ENCODE measurements at places on chromosomes 5 and 9.

- no peak for DNase-seq
Measured at GRCh38 chr9:113770396-113770795, 105.7 kb upstream of the ZNF618 start.

- no peak for DNase-seq
Measured at GRCh38 chr9:123642291-123643278, 286.6 kb downstream of the CRB2 start.

DNA sequence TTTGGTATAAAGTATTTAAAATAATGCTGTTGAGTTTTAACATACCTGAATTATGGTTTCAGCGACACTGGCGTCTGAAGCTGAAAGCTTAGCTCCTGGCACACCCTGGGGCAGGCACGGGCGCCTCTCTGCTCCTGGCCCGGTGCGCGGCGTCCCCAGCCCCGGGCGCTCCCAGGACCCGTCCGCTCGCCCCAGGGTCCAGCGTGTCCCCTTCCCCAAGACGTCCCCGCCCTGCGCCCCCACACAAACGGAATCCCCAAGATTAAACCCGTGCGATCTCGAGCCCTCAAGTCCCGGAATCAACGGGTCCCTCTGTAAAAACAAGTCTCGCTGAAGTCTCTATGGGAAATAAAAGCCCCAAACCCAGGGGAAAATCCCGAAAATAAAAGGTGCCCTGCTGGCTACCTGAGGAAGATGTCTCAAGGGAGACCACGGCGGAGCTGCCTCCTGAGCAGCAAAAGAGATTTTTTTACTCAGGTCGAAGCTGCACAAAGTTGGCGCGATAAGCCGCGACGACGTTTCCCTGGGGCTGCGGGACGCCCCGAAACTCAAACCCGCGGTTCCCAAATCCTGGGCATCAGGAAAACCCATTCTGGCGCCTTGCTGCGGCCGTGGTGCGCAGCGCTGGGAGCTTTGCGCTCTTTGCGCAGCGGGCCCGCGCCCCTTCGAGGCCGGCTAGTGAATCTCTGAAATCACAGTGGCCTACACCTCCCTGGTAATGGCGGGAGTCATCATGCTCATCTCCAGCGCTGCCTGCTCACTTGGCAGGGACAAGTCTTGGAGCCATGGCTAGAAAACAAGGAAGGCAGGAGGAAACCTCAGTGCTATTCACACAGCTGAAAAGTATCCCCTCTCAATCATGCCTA, 6.3 kb upstream of the IFNA8 start:
- no peak for DNase-seq

DNA sequence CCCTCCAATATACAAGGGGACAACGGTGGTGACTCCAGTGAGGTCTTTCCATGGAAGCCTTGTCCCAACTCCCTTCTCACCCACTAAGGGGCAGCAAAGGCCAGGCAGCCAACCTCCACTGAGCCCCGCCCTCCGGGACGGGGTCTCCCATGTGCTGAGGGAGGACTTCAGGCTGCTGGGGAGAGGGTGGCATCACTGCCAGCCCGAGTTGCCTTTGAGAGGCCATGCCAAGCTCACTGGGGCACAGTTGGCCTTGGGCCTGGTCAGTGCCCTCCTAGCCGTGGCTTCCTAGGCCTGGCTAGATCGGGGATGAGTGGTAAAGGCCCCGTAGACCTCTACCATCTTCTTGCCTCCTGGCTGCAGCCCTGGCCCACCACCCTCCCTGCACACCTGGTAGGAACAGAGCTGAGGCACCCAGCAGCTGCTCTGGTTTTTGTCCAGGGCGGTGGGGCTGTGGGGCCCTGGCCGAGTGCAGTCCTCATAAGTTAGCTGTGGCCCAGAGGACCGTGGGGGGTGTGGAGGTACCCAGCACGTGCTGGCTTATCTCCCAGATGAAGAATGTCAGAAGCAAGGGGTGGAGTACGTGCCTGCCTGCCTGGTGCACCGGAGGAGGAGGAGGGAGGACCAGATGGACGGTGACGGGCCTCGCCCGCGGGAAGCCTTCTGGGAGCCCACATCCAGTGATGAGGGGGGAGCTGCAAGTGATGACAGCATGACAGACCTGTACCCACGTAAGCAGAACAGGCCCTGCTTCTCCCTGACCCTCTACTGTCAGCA, 3.2 kb downstream of the SURF2 start:
- DNase-seq = no peak

GRCh38 chr5:52150501-52150900, 637.2 kb upstream of the ITGA1 start:
- DNase-seq = no peak

DNA sequence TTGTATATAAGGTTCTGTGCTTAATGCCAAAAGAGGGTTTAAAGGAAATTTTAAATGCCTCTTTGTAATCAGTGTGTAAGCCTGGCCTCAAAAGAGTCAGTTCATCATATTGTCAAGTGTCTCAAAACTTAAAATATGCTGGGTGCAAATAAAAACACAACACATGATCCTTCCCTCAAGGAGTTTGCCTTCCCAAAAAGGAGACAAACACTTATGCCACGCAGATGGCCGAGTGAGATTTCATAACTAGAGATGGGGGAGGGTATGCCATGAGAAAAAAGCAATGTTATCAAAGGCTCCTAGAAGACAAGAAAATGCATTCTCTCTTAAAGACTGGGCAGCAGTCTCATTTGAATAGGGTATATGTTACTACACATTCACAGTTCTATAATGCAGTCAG, 55.2 kb downstream of the FBXO38 start:
- DNase-seq = no peak

DNA sequence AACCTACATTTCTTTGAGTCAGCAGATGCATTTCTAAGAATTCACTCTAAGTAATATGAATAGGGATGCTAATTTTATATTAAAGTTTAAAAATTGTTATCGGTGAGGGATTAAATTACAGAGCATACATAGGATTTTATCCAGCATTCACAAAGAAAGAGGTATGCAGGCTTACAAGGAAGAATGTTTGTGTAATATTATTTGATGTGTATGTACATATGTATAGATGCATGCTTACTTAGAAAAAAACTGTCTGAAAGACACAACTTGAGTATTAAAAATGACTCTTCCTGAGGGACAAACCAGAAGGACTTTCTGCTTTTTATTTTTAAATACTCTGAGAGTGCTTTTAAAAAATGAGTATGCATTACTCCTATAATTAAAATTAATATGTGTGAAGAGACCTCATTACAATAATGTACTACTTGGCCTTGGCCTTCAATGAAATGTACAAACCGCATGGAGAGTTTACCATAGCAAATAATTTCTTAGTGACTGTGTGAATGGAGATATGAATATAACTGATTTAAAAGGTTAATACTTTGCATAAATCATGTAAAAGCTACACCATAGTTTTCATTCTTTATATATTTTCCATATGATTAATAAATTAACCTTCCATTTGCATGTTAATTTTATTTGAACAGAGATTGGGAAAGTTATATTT, 77.0 kb downstream of the GDA start:
- no peak for DNase-seq

DNA sequence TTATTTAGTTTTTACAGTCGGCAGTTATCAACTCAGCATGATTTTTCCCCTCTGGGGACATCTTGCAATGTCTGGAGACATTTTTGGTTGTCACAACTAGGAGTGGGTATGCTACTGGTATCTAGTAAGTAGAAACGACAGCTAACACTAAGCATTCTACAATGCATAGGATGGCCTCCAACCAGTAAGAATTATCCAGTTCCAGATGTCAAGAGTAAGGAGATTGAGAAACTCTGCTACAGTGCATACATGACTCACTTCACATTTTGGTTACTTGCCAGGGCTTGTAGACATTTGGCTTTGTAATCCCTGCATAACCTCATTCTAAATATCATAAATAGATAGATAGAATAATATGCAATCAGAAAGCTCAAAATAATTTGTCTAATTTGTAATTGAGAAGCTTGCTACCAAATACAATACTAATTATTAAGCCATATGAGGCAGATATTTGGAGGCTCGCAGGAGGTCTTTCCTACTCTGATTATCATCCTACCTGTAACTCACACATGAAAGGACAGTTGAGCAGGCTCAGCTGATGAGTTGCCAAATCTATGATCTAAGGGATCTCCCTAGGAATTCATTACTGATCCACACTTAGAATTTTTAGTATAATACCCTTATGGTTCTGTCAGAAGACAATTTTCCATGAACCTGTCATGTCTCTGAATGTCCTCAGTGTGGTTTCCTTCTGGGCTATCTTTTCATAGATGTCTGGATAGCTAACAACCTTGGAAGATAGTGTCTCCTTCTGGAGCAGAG, 346.9 kb upstream of the TLE4 start:
- no peak for DNase-seq

DNA sequence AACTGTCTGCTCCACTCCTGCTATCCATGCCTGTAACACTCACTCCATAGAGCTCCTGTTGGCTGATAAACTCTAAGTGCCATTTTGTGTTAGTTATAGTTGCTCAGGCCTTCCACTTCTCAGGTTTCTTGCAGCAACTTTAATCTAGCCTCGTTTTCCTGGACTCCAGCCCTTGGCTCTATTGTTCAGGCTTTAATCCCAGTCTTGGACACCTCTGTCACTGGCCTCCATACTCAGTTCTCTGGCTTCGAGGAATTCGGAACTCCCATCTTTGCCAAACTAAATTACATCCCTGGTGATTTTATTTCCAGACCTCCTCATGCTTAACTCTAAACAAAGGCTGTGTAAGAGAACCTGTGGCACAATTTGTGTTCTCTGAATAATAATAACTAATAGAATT, 39.8 kb downstream of the EMB start:
- DNase-seq = no peak

- DNase-seq = no peak
Measured at GRCh38 chr9:98797491-98797890, 1.1 kb upstream of the ANKS6 start.

DNA sequence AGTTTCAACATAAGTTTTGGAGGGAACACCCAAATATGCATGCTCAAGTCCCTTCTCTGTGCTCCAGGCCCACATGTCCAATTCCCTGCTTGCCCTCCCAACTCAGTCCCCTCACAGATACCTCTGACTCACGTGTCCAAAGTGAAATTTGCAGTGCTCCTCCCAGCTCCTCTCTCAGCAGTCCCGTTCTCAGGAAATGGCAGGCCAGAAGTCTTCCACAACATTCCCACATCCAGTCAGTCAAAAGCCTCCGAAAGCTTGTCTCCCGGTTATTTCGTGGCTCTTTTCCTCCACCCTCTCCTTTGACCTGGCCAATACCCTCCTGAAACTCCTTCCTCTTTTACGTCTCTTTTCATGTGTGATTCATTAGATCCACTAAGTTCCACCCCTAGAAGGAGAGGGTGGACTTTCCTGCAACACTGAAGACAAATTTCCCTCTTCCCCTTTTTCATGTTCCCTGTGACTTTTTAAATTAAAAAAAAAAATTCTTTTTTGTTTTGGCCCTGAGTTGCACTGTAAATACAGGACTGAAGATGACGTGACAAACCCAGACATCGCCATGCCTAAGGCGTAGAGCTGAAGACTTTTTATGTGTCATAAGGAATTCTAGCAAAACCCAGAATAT, 12.8 kb upstream of the MGAT1 start:
- DNase-seq = no peak

- DNase-seq = no peak
Measured at GRCh38 chr9:13648676-13649075, 369.2 kb upstream of the MPDZ start.

DNA sequence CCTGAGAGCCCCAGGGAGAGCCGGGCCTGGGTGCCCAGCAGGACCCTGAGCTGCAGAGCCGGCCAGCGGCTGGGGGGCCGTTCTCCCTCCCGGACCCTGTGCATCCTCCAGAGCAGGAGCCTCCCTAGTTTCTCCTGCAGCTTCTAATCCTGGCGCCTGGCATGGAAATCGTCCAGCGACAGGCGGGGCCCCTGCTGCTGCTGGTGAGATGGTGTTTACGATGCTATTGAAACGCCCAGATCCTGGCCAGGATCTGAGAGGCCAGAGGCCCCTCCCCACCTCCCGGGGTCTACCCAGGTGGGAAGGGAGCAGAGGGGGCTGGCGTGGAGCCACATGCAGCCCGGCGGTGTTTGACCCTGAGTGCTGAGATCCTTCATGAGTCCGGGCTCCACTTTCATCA, 38.2 kb upstream of the CEP72 start:
- DNase-seq = no peak

DNA sequence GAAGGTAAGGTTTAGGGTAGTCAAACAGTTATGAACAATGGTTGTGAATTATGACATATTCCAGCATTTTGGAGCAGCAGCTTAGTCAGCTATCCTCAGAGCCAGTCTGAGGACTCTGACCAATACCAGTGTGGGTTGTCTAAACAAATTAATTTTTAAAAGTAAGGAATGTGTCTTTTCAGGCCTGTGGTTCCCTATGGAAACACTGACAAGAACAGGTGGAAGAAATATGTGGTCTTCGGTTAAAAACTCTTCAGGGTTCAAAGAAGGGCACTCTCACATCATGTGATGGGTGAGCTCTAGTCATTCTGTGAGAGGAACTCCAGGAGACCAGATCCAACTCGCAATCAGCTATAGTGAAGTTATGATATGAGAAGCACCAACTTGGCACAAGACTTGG, 33.5 kb upstream of the ALDOB start:
- DNase-seq = no peak

DNA sequence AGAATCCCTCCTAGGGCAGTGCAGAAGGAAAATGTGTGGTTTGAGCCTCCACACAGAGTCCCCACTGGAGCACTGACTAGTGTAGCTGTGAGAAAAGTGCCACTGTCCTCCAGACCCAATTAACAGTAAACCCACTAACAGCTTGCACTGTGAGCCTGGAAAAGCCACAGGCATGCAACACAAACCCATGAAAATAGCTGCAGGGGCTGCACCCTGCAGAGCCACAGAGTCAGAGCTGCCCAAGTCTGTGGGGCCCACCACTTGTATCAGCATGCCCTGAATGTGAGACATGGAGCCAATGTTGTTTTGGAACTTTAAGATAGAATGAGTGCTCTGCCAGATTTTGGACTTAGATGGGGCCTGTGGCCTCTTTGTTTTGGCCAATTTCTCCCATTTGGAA, 119.8 kb upstream of the CDH9 start:
- DNase-seq = no peak

DNA sequence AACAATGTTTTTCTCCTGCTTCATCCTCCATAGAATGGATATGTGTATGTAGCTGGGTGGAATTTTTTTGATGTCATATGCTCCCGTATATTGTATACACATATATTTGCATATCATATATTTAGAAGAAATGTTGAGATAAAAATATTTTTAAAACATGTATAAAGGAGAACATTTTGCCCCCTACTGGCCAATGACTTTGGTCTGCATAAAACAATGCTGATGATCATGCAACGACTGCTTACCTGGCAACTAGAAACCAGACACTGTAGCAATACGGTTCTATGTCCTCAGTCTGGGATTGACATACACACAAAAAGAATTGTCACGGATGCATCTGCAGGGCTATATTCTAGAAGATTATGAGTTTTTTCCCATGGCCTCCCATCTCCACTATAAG, 503.6 kb downstream of the ELAVL2 start:
- no peak for DNase-seq

GRCh38 chr5:30605693-30606268, 587.7 kb upstream of the CDH6 start:
- DNase-seq = no peak

- DNase-seq = no peak
Measured at GRCh38 chr5:150243590-150243989, 46.0 kb downstream of the CAMK2A start.

- DNase-seq = no peak
Measured at GRCh38 chr5:21654-22233, 70.2 kb upstream of the PLEKHG4B start.

- DNase-seq = no peak
Measured at GRCh38 chr9:4506490-4506889, 16.2 kb downstream of the SLC1A1 start.

- no peak for DNase-seq
Measured at GRCh38 chr5:73170522-73170921, 2.5 kb upstream of the TMEM174 start.

GRCh38 chr9:20065046-20065445, 276.2 kb upstream of the SLC24A2 start:
- no peak for DNase-seq
